ENCODE measurements at places on chromosomes 1 and 21.

GRCh38 chr21:41537356-41537755, 29.4 kb upstream of the TMPRSS2 start:
- no peak for DNase-seq

GRCh38 chr21:37166733-37167132, 93.7 kb downstream of the TTC3 start:
- DNase-seq, result no peak

DNA sequence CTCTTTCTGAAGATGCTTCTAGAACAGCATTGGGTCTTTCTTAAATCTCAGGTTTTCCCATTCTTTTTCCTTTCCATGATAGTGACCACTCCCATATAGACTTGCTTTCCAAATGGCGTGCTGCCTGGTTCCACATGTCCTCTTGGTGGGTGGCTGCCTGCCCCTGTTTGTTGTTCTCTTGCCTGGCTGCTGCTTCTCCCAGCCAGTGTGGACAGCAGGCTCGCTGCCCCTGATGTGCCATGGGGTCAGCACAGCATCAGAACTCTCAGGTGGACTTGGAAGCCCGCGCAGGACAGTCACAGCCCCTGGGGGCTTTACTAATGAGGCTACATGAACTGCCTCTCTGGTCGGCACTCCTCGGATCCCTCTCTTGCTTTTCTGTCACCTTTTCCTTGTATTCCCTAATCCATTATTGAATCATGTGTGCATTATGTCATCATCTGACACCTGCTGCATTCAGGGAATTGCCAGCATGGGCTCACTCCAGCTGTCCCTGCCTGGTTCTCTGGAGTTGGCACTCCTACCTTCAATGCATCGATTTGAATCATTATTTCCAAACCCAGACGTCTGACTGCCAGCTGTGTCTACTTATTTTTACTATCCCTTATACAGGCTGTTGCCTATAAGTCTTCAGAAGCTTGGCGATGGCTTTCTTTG, 100.5 kb upstream of the COA6 start:
- DNase-seq, result no peak

GRCh38 chr1:147236959-147237791, 5.3 kb upstream of the CHD1L start:
- DNase-seq, result no peak

DNA sequence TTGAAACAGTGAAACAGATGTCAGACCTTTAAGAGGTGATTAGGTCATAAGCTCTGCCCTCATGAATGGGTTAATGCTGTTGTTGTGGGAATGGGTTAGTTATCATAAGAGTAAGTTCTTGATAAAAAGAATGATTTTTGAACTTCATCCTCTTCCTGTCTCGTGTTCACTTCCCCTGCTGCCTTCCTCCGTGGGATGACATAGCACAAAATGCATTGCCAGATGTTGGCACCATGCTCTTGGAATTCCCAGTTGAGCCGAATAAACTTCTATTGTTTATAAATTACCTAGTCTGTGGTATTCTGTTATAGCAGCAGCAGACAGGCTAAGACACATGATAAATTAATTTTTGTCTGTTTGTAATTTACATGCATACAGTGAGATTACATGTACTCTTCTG, 112.0 kb upstream of the LRRC7 start:
- DNase-seq, result no peak

DNA sequence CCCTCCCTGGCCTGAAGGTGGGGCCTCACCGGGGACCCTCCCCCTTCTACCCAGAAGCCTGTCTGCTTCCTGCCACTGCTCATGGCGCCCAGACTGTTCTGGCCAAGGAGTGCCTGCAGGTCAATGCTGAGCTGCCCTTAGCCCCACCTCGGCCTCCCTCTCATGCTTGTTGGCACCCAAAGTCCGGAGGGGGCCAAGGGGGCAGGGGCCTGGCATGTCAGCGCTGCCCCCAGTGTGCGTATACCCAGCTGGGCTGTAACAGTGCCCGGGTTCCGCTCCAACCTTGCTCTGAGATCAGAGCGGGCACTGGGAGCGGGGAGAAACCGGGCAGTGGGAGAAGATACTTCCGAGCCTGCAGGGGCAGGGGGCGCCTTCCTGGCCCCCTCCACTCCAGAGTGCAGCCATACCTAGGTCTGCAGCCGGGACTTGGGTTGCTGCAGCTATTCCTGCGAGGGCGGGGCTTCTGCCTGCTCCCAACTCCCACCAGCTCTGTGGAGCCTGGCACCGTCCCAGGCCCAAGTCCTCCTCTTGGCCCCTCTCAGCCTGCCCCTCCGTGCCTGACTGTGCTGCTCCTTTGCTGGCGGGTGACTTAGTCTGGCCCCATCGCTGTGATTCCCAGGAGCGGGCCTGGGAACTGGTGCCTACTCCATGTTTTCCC, 21.4 kb upstream of the TGFB2 start:
- DNase-seq, result no peak

Measured in stimulated activated CD4-positive, alpha-beta T cell treated with anti-CD3 and anti-CD28 coated beads, Interleukin-12 subunit alpha, Interleukin-12 subunit beta, amount 100 ng/mL, for 4 hours (primary cell).